ENCODE measurements at places on chromosomes 1 and 21.
A peak's percentile ranks its signal among the peaks of the same experiment; 100 is the strongest.

GRCh38 chr1:173426057-173426456, 51.1 kb upstream of the PRDX6 start:
- no peak for DNase-seq

DNA sequence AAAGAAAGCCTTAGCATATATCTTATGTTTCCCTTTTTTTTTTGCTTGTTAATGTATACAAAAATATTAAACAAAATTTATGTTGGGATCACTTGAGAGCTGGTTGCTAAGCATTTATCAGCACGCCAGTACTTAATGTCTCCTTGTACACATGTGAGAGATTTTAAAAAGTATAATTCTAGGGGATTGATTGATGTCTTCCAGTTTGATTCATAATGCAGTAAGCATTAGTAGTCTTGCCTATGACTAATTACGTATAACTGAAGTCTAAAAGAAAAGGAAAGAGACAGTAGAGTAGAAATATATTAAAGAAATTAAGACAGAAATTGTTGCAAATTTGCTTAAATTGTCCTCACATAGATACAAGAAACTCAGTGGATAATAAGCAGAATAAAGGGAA, 1630.4 kb upstream of the B3GALT2 start:
- no peak for DNase-seq

- DNase-seq: no peak
These were observed 18.4 kb downstream of the DTL start for GRCh38 chr1:212053993-212054392.

GRCh38 chr1:204077979-204078696, 5.2 kb downstream of the SOX13 start:
- peak; percentile 25 for DNase-seq

DNA sequence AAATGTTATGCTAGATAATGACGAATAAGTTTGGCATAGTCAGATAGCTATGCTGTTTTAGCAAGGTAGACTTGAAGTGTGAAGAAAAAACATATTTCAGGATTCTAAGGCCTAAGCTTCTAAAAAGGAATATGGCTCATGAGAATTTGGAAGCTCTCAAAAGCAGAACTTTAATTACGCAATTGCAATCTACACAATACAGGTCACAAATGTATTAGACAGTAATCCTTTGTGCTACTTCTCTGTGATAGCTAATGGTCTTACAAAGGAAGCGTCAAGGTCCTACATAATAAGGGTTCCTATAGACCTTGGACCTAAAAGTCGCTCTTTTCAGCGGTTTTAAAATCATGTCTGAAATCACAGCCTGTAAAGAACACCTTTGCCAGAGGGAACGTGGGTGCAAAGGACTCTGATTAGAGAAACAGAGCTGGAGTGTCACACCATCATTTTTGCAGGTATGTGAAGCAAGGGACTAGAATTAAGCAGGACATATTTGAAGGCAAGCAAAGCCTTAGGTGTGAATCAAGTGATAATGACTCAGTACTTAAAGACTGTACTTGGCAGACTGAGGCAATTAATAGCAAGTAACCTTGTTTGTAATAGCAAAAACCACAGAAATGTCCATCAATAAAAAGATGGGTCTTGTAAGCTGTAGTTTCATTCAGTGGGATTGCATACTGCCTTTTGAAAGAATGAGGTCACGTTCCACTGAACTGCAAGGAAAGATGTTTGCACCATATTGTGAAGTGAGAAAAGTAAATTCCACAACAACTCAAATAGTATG, 420.2 kb downstream of the KCTD3 start:
- DNase-seq: no peak

DNA sequence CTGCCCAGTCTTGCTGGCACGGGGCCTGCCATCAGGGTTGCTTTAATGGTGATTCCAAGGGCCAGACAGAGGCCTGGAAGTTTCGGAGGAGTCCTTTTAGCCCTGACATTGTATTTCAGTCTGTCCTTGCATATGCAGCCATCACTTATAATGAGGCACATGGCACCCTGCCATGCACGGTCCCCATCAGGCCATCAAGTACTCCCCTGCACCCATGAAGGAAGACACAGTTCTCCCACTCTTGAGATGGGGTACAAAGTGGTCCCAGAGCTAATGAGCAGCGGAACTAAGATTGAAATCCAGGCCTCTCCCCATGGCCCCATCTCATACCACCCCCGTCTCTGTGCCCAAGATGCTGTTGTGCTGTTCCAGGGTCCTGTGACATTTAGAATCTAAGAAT, 596.6 kb downstream of the PTPRU start:
- no peak for DNase-seq

DNA sequence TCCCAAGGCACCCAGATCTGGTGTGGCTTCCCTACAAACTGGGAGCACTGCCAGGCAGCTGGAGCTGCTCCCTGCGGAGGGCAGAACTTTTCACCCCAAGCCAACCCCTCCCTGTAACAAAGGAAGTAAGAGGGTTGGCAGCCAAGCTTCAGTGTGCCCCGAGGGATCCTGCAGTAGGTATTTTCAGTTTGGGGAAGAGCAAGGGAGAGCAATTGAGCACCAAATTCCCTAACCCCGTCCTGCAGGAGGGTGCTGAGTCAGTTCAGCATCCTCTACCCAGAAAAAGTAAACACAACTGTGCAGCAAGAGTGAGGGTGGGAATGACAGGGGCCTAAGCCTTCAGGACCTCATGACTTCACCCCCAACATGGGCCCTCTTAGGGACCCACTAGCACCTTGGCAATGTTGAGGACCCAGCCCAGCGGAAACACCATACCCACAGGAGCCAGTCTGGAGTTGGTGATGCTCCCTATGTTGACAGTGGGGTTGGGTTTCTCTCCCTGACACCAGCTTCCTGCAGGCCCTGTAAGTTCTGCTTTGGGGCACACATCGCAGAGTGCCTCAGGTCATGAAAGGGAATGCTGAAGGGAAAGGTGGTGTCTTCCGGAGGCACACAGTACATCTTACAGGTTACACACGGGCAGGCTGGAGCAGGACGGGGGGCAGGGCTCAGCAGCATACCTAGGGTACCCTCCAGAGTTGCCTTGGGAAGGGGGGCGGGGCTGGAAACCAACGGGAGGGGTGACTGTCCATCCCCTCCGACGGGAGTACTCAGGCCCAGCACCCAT, 14.8 kb downstream of the SH3BP5L start:
- DNase-seq: no peak

GRCh38 chr21:42541174-42541573, 27.5 kb downstream of the SLC37A1 start:
- no peak for DNase-seq

DNA sequence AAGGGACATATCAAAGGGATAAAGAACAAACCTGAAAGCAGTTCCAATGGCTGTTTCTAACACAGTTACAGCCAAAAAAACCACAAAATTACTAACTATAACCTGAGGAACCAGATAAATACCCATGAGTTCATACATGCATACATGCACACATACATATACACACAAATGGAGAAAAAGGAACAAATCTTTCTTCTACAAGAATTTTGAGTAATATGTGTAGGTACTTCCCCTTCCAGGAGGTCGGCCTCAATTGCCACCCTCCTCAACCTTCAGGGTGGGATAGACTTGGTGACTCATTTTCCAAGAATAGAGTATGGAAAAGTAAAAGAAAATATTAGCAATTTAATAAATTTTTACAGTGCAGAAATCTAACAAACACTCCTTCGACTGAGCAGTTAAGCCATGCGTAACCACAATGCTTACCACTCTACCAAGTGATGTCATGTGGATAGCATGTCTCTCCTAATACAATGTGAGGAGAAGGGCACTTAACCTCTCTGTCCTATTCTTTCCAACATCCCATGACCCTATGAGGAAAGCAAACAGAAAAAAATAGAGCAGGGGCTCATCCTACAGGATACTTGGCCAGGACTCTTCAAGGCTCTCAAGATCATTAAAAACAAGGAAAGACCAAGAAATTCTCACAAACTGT, 243.0 kb upstream of the RUNX1 start:
- no peak for DNase-seq

DNA sequence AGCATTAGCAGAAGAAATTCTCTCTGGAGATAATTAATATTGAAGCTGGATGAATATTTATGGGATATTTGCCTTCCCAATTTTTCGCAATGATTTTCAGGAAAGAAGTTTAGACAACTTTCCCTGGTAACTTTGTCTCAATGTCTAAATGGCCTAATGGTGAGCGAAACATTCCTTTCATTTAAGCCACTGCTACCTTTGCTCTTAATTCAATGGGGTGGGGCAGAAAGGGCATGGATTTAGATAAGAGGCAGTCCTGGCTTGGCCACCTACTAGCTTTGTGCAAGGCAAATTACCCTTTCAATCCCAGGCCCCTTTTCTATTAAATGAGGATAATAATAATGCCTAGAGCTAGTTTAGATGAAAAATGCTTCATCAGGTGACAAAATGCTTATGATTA, 27.1 kb upstream of the LYST start:
- no peak for DNase-seq

GRCh38 chr1:188444526-188444925, 1615.8 kb downstream of the PLA2G4A start:
- DNase-seq: no peak

DNA sequence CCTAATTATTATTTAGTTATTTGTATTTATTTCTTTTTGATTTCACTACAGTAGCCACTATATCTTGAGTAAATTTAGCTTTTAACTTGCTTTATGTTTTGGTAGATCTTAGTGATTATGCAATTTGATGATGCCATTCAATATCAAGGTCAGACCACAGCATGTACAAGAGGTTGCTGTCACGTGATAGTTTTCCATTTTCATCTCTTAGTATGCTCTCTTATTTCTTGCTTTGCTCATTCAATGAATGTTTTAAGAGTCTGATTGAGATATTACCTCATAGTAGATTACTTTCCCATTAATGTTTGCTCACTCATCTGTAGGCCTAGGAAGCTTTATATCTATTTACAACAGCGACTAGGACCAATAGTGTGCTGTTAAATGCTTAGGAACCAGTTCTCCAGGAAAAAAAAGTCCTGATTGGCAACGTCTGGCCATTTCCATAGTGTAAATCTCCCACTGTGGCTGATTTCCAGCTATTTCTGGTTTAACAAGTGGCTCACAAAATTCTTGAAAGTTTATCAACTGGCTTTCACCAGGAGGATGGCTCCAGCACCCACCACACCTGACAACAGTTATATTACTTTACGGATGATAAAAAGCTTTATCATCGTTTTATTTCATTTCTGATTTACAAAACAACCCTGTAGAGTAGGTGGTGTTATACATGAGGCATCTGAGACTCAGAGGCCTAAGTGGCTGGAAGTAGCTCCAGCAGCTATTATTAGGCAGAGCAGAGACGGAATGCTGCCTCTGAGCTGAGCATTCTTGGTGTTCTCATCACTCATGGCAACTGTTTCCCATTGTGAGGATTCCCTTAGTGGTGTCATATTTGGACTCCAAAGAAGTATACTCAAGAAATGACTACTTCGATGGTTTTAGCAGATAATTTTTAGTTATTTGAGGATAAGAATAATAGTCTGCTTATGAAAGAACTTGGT, 235.2 kb downstream of the DISC1 start:
- DNase-seq: no peak

GRCh38 chr21:16323596-16323995, 593.8 kb downstream of the USP25 start:
- no peak for DNase-seq

- DNase-seq: peak; percentile 92
These were observed 234.2 kb upstream of the PTBP2 start for GRCh38 chr1:96487394-96487793.

- no peak for DNase-seq
These were observed 116.3 kb downstream of the NAV1 start for GRCh38 chr1:201655243-201655642.

GRCh38 chr1:90384193-90384592, 332.9 kb downstream of the BARHL2 start:
- no peak for DNase-seq

GRCh38 chr1:161836018-161836417, 69.9 kb downstream of the ATF6 start:
- no peak for DNase-seq

- DNase-seq: no peak
These were observed 232.8 kb downstream of the MATN1 start for GRCh38 chr1:30490554-30491053.

DNA sequence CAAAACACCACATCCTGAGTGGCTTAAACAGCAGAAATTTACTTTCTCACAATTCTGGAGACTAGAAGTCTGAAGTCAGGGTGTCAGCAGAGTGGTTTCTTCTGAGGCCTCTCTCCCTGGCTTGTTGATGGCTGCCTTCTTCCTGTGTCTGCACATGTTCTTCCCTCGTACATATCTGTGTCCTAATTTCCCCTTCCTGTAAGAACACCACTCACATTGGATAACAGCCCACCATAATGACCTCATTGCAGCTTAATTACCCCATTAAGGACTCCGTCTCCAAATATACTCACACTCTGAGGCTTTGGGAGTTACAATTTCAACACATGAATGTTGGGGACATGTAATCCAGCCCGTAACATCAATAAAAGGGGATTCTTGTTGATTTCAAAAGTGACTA, 23.4 kb downstream of the C8A start:
- no peak for DNase-seq

DNA sequence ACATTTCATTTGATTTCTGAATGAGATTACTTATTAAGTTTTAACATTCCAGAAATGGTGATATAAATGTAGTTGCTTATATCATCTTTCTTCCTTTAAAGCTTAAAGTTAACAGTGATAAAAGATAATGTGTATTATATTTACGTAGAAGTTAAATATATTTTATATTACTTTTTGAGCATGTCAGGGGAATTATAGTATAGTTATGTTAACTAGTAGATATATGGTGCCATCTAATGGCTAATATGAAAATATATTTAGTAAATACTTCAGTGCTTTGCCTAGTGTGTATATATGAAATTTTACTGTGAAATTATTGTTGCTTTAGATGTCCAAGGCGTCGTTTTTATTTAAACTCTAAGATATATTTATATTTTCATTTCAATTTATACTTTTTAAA, 51.5 kb downstream of the SYT14 start:
- no peak for DNase-seq

DNA sequence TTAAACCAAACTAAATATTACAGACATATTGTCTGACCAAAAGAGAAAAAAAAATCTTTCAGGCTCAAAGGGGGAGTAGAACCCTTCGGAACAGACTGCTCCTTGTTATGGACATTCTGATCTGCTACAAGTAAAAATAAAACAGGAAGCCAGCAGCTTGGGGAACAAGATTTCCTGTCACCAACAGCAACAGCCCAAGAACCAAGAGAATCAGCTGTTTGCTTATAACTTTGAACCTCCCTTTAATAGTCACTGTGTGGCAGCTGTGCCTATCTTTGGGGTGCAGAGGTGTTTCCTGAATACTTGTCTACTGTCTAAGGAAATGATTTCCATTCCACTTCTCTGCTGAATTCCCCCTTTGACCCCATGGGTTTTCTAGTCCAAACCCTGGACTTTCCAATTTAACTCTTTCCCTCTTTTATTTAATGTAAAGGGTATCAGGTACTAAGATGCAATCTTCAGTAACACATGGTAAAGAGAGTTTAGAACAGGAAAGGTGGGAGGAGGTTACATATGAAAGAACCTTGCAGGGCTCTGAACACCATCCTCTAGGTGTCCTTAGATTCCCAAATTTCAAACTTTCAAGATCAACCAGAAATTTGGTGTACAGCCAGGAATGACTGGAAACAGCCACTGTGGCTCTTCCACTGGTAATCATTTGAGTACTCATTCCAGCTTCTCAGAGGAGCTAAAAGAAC, 38.6 kb downstream of the GPR3 start:
- no peak for DNase-seq

Data from hippocampal formation (tissue), 2 donors.